Right cardiac atrium (tissue), 5 donors: ENCODE measurements at places on chromosomes 2 and 18. TPM values are rescaled to one million over a fixed set of nuclear protein-coding genes. Genes with fewer than 3 reads are reported as not detected.

DNA sequence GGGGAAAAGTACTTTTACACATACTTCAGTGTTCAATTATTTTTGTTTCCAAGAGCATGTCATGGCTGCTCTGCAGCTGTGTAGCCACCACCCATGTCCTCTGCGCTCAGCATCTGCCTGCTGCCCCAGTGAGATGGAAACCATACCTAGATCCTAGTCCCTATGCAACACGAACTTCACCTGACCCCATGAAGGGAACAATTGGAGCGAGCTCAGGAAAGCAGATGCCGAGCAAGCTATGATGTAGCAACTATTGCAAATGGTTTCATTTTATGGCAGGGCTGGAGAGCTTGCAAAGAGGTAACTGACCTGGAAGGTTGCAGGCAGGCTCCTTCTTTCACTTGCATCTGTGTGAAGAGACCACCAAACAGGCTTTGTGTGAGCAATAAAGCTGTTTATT is 1.3 kb upstream of the CCDC141 start:
- DNase-seq, result no peak

GRCh38 chr2:216596236-216596979 is 36.8 kb upstream of the IGFBP2 start:
- DNase-seq, result no peak

- DNase-seq, result no peak
These were observed 90.9 kb downstream of the CAPN13 start for GRCh38 chr2:30716123-30716900.

- DNase-seq, result no peak
These were observed 59.2 kb downstream of the CCDC141 start for GRCh38 chr2:178990533-178991241.

GRCh38 chr2:207279520-207279919 is 113.8 kb upstream of the KLF7 start:
- no peak for DNase-seq

GRCh38 chr2:29024882-29025430 is 43.9 kb downstream of the TOGARAM2 start:
- DNase-seq, result no peak

DNA sequence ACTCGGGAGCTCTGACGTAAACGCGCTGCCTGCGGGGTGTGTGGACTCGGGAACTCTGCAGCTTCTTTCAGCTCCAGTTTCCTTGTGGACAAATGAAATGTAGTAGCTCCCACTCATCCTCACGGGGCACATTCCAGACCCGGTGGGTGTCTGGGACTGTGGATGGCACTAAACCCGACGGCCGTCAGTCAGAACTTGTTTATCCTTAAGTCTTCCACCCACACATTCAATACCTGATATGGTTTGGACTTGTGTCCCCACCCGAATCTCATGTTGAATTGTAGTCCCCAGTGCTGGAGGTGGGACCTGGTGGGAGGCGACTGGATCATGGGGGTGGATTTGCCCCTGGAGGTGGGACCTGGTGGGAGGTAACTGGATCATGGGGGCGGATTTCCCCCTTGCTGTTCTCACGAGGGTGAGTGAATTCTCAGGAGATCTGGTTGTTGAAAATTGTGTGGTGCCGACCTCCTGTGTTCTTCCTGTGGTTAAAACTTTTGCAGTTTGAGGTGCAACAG is 81.2 kb upstream of the SNTG2 start:
- DNase-seq, result no peak

DNA sequence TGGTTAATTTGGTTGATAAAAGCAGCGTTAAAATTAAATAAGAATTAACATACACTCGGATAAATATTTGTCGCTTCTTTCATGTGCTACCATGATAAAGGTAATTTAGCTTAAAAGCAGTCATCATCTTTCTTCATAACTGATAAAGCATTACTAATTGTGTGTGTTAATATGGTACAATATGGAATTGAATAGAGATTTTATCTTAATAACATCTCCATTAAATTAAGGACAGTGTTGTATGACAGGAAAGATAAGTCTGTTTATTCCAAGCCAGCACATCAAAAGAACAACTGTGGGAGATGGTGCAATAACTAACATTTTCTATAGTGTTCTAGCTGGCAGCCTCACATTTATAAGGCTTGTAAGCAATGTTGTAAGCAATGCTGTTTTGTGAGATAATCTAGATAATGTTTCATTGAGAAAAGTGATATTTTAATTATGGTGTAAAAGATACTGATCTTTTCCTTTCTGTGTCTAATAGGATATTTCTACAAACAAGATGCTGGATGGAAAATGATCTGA is 64.4 kb upstream of the AFF3 start:
- no peak for DNase-seq

GRCh38 chr2:1804865-1805264 is 60.5 kb upstream of the PXDN start:
- DNase-seq, result no peak

- no peak for DNase-seq
These were observed 40.3 kb downstream of the INPP5D start for GRCh38 chr2:233100192-233100998.

GRCh38 chr2:40367032-40367431 is 84.9 kb downstream of the SLC8A1 start:
- no peak for DNase-seq

DNA sequence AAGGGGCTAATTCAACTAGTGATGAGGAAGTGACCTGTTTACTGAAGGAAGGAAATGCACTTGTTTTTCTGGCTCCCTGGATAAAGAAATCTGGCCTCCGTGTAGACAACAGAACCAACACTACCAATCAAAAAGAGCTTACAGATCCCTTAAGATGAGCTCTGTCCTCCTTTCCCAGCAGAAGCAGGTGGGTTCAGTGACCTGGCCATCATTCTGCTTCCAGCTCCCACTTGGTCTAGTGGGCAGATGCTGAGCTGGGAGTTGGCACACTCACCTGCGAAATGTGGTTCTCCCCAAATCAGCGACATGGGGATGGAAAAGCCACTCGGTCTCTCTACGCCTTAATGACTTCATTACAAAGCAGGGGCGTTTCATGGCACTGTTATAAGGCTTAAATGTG is 132.6 kb downstream of the AFF3 start:
- DNase-seq, result no peak

GRCh38 chr18:61748004-61748403 is 144.8 kb downstream of the RNF152 start:
- no peak for DNase-seq

- no peak for DNase-seq
These were observed 57.6 kb downstream of the DOCK10 start for GRCh38 chr2:224984637-224985036.

GRCh38 chr2:212903413-212903812 is 248.0 kb downstream of the IKZF2 start:
- DNase-seq, result no peak

DNA sequence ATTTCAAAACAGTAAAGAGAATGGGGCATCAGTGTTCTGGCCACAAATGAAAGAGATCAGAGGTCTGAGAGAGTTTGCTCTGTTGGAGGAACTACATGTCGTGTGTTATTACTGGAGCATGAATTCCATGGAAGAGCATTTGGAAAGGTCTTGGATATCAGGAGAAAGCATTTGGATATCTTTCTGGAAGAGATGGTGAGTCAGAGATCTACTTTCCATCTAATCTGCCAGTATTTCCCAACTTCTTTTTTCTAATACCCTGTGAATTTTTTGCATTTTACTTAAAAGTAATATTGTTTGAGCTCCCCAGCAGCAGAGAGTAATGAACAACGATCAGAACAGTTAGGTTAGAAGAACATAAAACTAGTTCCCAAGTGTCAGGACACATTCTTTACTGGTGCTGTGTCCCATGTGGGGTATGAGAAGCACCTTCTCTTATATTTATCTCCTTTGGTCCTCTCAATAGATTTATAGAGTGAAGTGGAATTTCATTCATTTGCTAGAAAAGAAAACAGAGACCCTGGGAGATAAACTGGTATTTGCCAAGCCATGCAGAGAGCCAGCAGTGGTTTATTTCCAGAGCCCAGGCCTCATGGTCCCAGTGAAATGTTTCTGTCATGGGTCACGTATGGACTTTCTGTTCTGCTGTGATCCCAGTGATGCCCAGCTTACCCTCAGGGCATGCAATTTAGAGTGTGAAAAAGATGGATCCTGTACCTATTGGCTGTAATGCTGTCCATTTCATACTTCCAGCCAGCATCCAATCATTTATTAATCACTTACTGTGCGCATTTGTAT is 130.8 kb upstream of the NT5C1B start:
- DNase-seq, result peak; percentile 11

DNA sequence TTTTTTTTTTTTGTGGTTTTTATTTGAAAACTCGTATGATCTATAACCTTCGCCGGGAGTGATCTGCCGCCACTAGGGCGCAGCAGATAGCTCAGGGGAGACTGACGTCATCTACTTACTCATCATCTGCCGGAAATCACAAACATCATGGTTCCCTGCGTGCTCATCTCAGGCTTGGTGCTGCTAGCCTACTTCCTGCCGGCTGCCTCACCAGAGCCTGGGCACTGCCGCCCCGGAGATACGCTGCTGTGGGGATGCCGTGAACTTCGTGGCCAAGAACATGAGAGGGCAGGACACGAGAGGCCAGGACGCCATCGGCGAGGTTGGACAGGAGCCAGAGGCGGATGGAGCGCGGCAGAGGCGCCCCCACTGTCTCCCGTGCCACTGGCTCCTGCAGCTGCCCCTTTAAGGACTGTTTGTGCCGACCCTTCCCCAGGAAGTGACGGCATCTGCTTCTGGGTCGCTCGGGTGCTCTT is 68.8 kb downstream of the DOK6 start:
- DNase-seq, result peak; percentile 36

DNA sequence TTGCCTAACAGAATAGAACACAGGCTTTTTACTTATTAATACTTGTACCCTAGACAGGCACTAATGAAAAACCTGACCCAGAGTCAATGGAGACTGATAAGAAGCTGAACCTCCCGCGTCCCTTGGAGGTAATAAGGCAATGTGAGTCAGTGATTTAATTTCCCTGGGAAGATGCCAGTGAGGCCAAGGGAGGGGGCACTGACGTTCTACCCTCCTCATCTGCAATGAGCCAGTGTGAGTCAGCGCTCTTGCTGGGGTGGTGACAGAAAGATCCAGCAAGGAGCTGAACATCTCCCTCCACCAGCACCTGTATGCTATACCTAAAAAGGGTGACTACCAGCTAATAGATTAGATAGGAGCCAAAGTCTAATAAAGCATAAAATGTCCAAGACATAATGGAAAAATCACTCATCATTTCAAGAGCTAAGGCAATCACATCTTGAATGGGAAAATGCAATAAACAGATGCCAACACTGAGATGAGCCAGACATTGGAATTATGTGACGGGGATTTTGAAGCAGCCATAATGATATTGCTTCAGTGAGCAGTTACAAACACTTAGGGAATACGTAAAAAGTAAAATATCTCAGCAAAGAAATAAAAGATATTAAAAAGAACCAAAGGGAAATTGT is 116.9 kb downstream of the TPGS2 start:
- no peak for DNase-seq

DNA sequence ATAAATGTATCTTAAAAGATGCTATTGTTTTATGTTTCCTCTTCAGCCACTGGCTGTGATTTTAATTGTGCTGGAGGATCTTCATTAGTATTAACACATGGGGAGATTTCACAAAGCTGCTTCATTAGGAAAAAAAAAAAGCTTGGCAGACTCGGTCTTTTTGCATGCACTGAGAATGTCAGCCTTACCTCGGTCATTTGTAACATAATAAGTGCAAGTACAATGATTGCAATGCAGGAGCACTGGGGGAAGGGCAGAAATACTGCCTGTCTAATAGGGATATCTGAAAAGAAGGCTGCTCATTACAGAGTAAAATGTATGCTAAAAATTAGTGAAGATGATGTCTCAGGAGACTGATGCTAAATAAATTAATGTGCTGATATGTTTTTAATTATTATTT is 1.3 kb upstream of the BAZ2B start:
- DNase-seq, result no peak

DNA sequence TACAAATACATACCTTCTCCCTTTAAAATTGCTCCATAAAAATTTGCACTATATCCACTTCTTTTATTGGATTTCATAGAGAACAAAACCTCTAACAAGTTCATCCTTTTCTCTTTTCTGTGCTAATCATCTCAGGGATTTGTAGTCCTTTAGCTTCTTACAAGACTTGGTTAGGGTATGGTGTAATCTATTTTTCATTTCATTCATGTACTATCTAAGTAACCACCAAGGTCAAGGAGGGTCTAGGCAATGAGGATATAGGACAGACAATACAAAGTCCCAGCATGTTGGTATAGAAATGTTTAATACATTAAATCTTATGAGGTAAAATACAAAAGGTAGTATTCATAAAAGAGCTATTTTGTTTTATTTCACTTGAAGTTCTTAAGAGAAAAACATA is 17.5 kb downstream of the C2orf69 start:
- DNase-seq, result no peak

GRCh38 chr2:23200068-23200786 is 184.8 kb upstream of the KLHL29 start:
- DNase-seq, result no peak

GRCh38 chr2:212694398-212694797 is 155.8 kb upstream of the ERBB4 start:
- no peak for DNase-seq

ATAD2B gene
- total RNA-seq, result 15.1 TPM

BUB1 gene
- 0.31 TPM for total RNA-seq

PROKR1 gene
- not detected for total RNA-seq

SIGLEC15 gene
- total RNA-seq, result not detected

PRKAG3 gene
- total RNA-seq, result 0.15 TPM

TNP1 gene
- not detected for total RNA-seq

PIEZO2 gene
- 0.74 TPM for total RNA-seq

ZBTB7C gene
- 2.0 TPM for total RNA-seq

DSG4 gene
- total RNA-seq, result not detected

NCKAP5 gene
- 11.1 TPM for total RNA-seq

UGT1A8 gene
- total RNA-seq, result not detected

MROH2A gene
- not detected for total RNA-seq

STEAP3 gene
- total RNA-seq, result 9.3 TPM

ZNF512 gene
- 26.5 TPM for total RNA-seq

SP110 gene
- 11.5 TPM for total RNA-seq

RBM45 gene
- total RNA-seq, result 9.9 TPM
